ENCODE measurements at places on chromosomes 16 and 17. TPM values are rescaled to one million over a fixed set of nuclear protein-coding genes. Genes with fewer than 3 reads are reported as not detected.

FBXW10B gene
- 0.59 TPM for total RNA-seq

WIPI1 gene
- 92.6 TPM for total RNA-seq

OR3A3 gene
- total RNA-seq: not detected

RCVRN gene
- not detected for total RNA-seq

TBC1D3G gene
- total RNA-seq: not detected

SLC16A5 gene
- total RNA-seq: 8.2 TPM

CMTM2 gene
- not detected for total RNA-seq

BMERB1 gene
- 15.0 TPM for total RNA-seq

CBX2 gene
- total RNA-seq: 10.9 TPM

ACE gene
- 0.89 TPM for total RNA-seq

ARHGAP23 gene
- 49.5 TPM for total RNA-seq

PLEKHH3 gene
- 24.0 TPM for total RNA-seq

KRTAP3-2 gene
- not detected for total RNA-seq

RARA gene
- total RNA-seq: 18.5 TPM

CCDC144A gene
- 0.84 TPM for total RNA-seq

MYOCD gene
- under 0.01 TPM for total RNA-seq

AOC3 gene
- total RNA-seq: 0.15 TPM

ZNF469 gene
- 2.8 TPM for total RNA-seq

ZFP3 gene
- 0.89 TPM for total RNA-seq

PSMC5 gene
- total RNA-seq: 92.2 TPM

KCNJ16 gene
- not detected for total RNA-seq

IL17C gene
- total RNA-seq: not detected

KRT27 gene
- total RNA-seq: not detected

RANGRF gene
- total RNA-seq: 32.4 TPM

NT5M gene
- total RNA-seq: 2.5 TPM

APOBR gene
- not detected for total RNA-seq

LGALS3BP gene
- total RNA-seq: 111 TPM

CARHSP1 gene
- total RNA-seq: 221 TPM

SCIMP gene
- not detected for total RNA-seq

UNC119 gene
- 24.8 TPM for total RNA-seq

DNAI2 gene
- total RNA-seq: not detected

HSPB9 gene
- not detected for total RNA-seq

SOX9 gene
- total RNA-seq: 9.5 TPM

MYO15A gene
- 0.59 TPM for total RNA-seq

SDR42E2 gene
- total RNA-seq: not detected

TM4SF5 gene
- total RNA-seq: not detected

ZNF423 gene
- total RNA-seq: 0.34 TPM

ZFHX3 gene
- total RNA-seq: 2.8 TPM

KRT39 gene
- total RNA-seq: not detected

C17orf107 gene
- total RNA-seq: 2.5 TPM

NXN gene
- 55.4 TPM for total RNA-seq

MEIOC gene
- under 0.01 TPM for total RNA-seq

TEKT3 gene
- total RNA-seq: not detected

VASN gene
- total RNA-seq: 69.6 TPM
